ENCODE measurements at places on chromosomes 5 and 9.

DNA sequence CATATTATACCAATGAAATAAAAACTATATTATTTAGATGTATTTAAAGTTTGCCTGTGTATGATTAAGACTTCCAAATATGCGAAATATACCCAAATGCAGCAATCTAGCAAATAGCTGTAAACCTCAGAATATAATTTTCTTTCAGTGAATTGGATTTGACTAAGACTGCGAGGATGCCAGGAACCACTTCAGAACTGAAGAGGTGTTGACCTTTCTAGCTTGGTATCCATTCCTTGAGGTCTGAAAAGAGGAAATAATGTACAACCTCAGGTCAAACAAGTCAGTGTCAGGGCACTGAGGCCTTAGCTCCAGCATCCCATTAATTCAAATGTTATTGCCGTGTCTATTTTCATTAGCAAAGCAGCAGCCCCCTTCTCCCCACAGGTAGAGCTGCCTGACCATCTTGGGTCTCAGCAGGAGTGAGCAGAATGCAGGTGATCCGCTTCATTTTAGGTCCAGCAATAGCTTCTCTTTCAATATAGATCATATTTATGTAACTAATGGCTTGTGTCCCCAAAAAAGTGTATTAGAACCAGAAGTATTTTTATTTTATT, 100.0 kb downstream of the KIAA1958 start:
- no peak for DNase-seq

GRCh38 chr5:36177715-36178523, 26.0 kb downstream of the SKP2 start:
- DNase-seq, result no peak

GRCh38 chr5:147361441-147362175, 126.8 kb downstream of the STK32A start:
- no peak for DNase-seq

GRCh38 chr9:94014066-94014654, 59.0 kb upstream of the BARX1 start:
- DNase-seq, result no peak

GRCh38 chr9:121510766-121511550, 11.3 kb upstream of the GGTA1 start:
- DNase-seq, result no peak

DNA sequence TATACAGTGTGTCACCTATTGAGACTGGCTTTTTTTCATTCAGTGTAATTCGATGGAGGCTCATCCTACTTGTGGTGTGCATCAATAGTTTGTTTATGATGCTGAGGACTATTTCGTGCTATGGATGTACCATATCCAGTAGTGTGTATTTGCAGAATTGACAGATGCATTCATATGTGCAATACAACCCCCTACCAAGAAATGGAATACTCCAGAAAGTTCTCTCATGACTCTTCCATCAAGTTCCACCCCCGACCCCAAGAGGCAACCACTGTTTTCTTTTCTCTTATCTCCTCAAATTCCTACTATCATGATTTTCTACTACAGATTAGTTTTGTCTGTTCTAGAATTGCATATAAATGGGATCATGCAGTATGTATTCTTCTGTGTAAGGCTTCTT, 21.9 kb downstream of the FBXO10 start:
- DNase-seq, result no peak

DNA sequence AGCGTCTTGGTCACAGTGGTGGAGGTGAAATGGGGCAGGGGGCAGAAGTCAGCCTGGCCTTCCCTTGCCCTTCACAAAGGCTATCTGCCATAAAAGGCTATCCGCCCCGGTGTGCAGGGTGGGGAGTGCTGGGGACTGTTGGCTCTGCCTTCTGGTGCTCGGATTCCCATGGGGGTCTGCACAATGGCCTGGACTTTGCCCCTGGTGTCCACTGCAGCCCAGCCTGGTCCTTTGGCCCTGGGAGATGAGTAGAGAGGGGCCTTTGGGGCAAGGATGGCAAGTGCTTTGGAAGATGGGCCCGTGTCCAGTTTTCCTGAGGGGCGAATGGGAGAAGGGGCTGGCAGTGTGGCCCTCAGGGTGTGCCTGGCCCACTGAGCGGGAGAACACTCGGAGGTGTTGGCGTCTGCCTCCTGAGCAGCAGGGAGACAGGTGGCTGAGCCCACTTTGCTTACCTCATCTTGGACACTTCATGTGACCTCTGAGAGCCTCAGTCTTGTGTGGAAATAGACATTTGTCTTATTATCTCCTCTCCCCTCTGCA, 69.9 kb downstream of the HSPA4 start:
- DNase-seq, result no peak

GRCh38 chr5:149799119-149799623, 69.1 kb downstream of the PPARGC1B start:
- no peak for DNase-seq

DNA sequence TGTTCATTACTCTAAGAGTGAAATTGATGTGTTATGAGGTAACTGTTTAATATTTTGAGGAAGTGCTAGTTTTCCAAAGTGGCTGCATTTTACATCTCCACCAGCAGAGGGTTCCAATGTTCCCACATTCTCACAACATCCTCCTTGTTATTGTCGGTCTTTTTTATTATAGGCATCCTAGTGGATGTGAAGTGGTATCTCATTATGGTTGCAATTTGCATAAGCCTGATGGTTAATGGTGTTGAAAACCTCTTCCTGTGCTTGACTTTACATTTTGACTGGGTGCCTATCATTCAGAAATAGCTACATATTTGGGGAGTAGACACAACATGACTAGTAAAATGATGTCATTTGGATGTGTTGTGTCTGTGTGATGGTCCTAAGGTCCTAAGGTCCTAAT, 143.6 kb downstream of the MRPS30 start:
- DNase-seq, result no peak

Measured in esophagus squamous epithelium (tissue), 5 donors.